Lung (tissue), 17 donors: ENCODE measurements at places on chromosomes 6 and 20. TPM values are rescaled to one million over a fixed set of nuclear protein-coding genes. Genes with fewer than 3 reads are reported as not detected.

DNA sequence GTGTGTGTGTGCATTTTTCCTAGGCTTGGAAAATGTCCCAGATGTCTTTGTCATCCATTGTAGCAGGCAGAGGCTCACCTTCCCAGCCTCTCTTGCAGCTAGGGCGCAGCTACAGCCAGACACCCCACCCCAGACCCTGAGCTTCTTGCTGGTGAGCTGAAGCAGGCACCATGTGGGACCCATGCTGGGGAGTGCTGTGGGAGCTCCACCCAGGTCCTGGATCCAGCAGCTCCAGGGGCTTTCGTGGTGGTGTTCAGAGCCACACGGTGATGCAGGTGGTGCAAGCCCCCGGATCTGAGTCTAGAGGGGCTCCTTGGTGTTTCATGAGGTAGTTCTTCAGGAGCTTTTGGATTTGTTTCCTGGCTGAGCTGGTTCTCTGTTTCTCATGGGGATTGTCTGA, 56.0 kb upstream of the ZFP64 start:
- no peak overlapping the region for H3K4me3 ChIP-seq
- no peak overlapping the region for H3K27ac ChIP-seq
- no peak for DNase-seq

The HLA-DRB1 gene
- total RNA-seq: 87.1 TPM

The KPNA5 gene
- total RNA-seq: 11.2 TPM

DNA sequence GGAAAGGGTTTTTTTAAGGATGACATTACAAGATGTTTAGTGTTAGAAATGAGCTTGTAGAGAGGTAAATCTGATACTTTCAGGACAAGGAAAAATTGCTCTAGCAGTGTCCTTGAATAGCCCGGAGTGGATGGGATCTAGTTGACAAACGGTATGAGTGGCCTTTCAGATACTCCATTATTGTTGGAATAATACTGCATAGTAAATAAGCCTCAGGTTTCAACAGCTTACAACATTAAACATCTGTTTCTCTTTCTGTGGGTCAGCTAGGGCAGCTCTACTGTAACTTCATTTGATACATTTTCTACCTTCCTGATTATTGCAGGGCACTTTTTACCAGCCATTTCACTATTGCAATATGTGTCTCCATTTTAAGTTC, 118.0 kb downstream of the B3GAT2 start:
- H3K4me3 ChIP-seq: no peak overlapping the region
- H3K27me3 ChIP-seq: no peaks in the 10 kb centered on the region
- no peak overlapping the region for H3K27ac ChIP-seq
- peaks cover 2% of the 10 kb centered on the region for H3K36me3 ChIP-seq

DNA sequence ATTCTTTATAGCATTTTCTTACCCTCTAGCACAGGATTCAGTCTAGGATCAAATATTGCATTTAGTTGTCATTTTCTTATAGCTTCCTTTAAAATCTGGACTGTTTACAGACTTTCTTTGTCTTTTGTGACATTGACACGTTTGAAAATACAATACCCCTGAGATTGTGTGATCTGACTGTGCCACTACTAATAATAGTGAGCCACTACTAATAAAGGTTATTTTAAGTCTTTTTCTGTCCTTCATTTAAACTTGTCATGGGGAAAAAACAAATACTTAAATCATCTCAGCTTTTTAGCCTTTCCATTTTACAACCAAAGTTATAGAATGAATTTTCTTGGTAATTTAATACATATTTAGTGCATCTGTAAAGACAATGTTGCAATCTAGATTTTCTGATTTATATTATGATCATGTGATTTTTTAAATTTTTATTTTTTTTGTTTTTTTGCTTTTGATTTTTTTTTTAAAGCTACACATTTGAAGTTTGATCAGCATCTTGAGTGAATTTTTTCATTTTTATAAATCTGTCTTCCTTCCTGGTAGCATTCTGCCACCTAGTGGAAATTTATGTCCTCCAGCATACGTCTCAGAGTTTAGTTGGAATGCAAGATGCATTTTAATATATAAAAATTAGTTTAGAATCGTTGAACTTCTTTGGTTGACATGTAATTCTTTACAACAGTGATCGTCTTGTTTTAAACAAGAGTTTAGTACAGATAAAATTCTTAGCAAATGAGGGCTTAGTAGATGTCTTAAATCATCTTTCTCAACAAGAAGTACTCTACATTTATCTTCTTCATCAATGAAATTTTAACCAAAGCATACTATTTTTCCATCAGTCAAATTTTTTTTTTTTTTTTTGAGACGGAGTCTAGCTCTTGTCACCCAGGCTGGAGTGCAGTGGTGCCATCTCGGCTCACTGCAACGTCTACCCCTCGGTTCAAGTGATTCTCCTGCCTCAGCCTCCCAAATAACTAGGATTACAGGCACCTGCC, 119.4 kb downstream of the NCOA3 start:
- peaks cover 4% of the 10 kb centered on the region for H3K36me3 ChIP-seq
- H3K4me3 ChIP-seq: no peak overlapping the region
- DNase-seq: peak; percentile 78
- H3K4me1 ChIP-seq: no peaks in the 10 kb centered on the region

- no peaks in the 10 kb centered on the region for H3K27me3 ChIP-seq
- H3K4me3 ChIP-seq: no peak overlapping the region
- no peak for DNase-seq
- no peak overlapping the region for H3K27ac ChIP-seq
- no peaks in the 10 kb centered on the region for H3K36me3 ChIP-seq
Observed at GRCh38 chr20:8060977-8061376, 41.4 kb upstream of the TMX4 start.

DNA sequence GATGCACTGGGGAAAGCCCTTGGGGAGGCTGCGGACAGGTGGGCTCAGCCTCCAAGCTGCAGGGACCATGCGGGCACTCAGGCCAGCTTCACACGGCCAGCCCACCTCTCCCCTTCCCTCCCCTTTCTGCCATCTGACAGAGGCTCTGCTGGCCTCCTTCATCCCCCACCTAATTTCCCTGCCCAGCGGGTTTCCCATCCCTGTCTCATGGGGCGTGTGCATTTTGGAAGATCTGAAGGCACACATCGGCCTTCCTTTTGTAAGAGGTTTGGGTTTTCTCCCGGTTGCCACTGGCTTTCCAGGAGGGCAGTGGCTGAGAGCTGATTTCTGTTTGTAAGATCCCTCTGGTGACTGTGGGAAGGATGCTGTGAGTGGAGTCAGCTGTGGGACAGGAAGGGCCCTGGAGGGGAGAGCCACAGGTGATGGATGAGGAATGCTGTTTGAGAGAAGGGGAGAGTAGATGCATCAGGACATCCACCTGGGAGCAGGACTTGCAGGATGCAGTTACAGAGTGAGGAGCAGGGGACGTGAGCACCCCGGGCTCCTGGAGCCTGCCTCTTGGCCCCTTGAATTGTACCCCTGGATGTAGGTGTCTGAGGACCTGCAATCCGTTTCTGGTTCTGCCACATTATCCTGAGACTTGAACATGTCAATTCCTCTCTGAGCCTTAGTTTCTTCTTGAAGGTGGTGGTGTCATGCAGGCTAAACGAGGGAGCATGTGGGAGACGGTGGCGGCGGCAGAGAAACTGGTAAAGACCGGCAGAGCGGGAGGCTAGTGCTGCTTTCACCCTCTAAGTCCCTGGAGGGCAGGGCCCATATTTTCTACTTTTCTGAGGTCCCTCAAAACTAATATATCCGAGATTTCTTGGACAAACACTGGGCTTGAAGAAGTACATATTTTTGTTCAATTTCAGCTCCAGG, 5.9 kb upstream of the TUBB1 start:
- DNase-seq: no peak
- H3K4me1 ChIP-seq: peaks cover 9% of the 10 kb centered on the region
- no peaks in the 10 kb centered on the region for H3K36me3 ChIP-seq
- no peak overlapping the region for H3K27ac ChIP-seq

DNA sequence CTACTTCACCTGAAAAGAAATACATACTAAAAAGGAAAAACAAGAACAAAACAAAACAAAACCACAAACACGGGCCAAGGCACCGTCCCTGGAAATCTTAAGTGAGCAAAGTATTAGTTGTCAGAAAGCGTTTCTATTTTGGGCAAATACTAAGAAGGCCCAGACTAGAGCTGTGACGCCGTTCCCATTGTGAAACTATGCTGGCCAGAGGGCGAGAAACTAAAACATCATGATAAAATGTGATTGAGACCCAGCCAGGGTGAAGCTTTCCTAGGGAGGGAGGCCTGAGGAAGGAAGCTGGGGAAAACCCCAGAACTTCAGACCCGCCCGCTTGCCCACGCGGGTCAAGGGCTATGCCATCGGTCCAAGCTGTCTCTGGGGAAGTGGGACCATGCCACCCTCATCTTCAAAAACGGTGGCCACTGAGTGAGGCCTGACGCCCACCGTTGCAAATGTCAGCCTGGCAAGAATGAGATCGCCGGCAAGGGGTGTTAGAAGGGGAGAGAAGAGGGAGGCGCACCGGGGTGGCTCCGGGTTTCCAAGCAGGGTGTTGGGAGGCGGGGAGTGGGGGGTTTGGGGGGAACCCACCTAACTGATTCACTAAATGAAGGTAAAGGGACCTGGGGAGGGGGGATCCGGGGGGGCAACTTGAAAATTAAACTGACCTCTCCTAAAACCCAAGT, 1950.9 kb upstream of the DEFB115 start:
- no peak overlapping the region for H3K4me3 ChIP-seq
- H3K36me3 ChIP-seq: no peaks in the 10 kb centered on the region
- H3K27me3 ChIP-seq: no peaks in the 10 kb centered on the region
- H3K4me1 ChIP-seq: no peaks in the 10 kb centered on the region
- DNase-seq: no peak
- H3K27ac ChIP-seq: no peak overlapping the region

The CASP8AP2 gene
- 9.8 TPM for total RNA-seq

GRCh38 chr20:40442181-40442963, 246.7 kb downstream of the MAFB start:
- H3K4me3 ChIP-seq: no peak overlapping the region
- no peaks in the 10 kb centered on the region for H3K27me3 ChIP-seq
- H3K27ac ChIP-seq: no peak overlapping the region
- peak; percentile 67 for DNase-seq

DNA sequence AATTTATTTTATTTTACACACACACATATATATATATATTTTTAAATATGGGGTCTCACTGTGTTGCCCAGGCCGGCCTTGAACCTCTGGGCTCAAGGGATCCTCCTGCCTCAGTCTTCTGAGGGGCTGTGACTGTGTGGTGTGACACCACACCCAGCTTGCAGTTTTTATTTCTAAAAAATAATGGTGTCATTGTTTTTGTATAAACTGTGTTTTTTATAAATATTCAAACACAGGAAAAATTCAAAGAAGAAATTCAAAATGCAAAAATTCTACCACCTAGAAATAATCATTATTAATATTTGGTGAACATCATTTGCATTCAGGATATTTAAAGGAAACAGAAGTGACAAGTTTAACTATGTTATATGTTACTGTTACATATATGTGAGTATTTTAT, 3.1 kb downstream of the CCDC28A start:
- H3K36me3 ChIP-seq: peaks cover 2% of the 10 kb centered on the region
- H3K27me3 ChIP-seq: no peaks in the 10 kb centered on the region

The PNPLA1 gene
- total RNA-seq: 0.43 TPM

DNA sequence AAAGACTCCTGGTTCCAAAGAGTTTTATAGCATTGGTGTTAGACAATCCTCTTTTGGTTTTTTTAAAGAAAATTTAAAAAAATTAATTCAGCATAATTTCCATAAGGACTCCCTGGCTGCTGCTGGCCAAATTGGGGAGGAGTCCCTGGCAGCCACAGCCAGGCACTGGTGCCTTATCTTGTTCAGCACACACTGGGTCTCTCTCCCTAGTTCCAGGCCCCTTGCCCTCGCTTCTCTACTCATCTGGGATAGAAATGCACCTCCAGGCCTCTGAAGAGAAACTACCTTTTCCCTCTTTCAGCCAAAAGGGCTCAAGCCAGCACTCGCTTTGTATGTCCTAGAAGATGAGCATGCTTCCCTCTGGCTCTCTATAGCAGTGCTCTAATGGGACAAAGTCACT, 13.4 kb upstream of the MAPK13 start:
- DNase-seq: no peak
- H3K4me3 ChIP-seq: no peak overlapping the region
- no peaks in the 10 kb centered on the region for H3K4me1 ChIP-seq
- H3K36me3 ChIP-seq: no peaks in the 10 kb centered on the region
- H3K27me3 ChIP-seq: no peaks in the 10 kb centered on the region

DNA sequence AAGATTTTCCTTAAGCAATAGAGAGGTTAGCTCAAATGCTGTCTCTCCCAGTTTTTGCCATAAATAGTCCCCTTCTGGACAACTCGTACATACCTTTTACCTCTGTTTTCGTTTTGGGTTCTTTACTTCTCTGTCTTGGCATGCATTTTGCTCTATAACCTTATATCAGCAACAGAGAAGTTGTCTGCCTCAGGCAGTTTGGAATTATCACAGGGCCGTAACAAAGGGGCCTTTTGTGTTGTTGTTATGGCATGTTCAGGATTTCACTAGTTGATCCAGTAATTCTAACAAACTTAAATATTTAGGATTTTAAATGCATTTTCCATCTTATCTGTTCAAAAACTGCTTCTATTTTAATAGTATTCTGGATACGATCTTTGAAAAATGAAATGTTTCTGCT, 259.8 kb downstream of the CD109 start:
- H3K27me3 ChIP-seq: no peaks in the 10 kb centered on the region
- H3K27ac ChIP-seq: no peak overlapping the region
- no peak for DNase-seq
- no peaks in the 10 kb centered on the region for H3K36me3 ChIP-seq
- no peaks in the 10 kb centered on the region for H3K4me1 ChIP-seq
- no peak overlapping the region for H3K4me3 ChIP-seq

GRCh38 chr6:22940581-22941290, 371.4 kb downstream of the HDGFL1 start:
- H3K27me3 ChIP-seq: no peaks in the 10 kb centered on the region
- H3K36me3 ChIP-seq: no peaks in the 10 kb centered on the region
- H3K27ac ChIP-seq: no peak overlapping the region
- DNase-seq: no peak

DNA sequence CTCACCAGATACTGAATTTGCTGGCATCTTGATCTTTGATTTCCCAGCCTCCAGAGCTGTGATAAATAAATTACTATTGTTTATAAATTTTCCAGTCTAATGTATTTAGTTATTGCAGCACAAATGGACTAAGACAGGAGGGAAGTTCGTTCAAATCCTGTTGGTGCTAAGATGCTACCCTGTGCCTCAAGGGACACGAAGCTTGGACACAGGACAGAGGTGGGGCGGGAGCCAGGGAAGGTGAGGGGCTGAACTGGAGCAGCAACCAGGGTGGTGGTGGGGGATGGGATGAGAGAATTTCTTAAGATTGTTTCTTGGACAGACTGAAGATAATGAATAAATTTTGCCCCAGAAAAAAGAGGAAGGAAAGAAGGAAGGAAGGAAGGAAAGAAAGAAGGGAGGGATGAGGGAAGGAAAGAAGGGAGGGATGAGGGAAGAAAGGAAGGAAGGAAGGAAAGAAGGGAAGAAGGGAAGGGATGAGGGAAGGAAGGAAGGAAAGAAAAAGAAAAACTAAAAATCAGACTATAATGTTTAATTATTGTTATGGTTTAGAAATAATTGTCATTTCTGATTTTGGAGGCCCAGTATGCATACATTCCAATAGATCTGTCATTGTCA, 127.2 kb downstream of the CDC5L start:
- no peaks in the 10 kb centered on the region for H3K36me3 ChIP-seq
- H3K27ac ChIP-seq: no peak overlapping the region
- no peak overlapping the region for H3K4me3 ChIP-seq
- no peaks in the 10 kb centered on the region for H3K4me1 ChIP-seq
- H3K27me3 ChIP-seq: no peaks in the 10 kb centered on the region

The KIF25 gene
- 5.3 TPM for total RNA-seq

The RUNX2 gene
- total RNA-seq: 3.5 TPM

The SLC13A3 gene
- 2.1 TPM for total RNA-seq
